ENCODE measurements at places on chromosomes 12 and 14. TPM values are rescaled to one million over a fixed set of nuclear protein-coding genes. Genes with fewer than 3 reads are reported as not detected.
A peak's percentile ranks its signal among the peaks of the same experiment; 100 is the strongest.

- DNase-seq, result no peak
Measured at GRCh38 chr12:44099486-44099885, 263.6 kb downstream of the TMEM117 start.

GRCh38 chr14:101495827-101496775 lies 65.2 kb upstream of the DIO3 start:
- DNase-seq, result no peak

- peak; percentile 79 for DNase-seq
Measured at GRCh38 chr14:74941676-74942097, 13.7 kb downstream of the PGF start.

Gene LRTM2
- not detected for total RNA-seq

DNA sequence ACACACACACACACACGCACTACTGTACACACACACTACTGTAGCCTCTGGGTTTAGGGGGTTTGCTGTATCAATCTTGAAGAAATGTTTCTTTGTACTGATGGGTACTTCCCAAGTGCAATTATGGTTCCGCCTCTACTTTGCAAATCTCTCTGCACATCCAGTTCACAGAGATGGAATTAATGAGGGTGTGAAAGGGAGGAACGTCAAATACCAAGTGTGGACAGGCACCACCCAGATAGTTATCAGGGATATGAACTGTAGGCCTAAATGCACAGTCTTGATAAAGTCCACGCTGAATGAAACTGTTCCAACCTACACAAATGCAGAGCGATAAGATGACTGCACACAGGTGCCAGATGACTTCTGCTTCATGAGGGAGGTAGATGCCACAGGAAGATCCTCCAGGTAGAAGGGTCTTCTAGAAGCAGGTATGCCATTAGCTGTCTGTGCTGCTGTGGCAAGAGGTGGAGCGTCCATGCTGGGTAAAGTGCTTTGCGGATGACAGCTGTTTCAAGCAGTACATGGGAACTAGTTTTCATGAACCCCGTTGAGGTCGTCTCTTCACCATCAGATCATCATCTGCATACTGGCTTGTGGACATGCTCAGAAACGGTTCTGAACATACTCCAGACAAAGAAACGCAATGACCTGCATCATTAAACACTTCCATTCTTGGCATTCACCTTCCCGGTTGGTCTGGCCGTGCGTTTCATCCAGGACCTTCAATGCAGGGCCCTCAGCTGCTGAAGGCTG lies 314.3 kb upstream of the RTL1 start:
- DNase-seq, result no peak

DNA sequence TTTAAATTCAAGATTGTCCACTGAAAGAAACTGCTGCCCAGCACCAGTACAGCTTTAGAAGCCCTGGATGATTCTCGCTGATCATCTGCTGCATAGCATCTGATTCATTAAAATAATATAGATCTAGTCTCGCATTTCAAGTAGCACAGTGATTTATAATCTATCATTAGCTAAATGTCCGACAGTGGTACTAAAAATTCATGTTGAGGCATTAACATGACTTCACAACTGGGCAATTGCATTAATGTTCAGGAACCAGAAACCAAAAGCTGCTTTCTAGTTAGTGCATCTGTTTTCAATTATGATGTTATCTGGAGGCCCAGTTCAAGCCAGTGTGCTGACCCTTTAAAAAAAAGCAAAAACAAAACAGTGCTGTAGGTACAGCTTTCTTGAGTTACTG lies 1987.2 kb upstream of the SEL1L start:
- no peak for DNase-seq

DNA sequence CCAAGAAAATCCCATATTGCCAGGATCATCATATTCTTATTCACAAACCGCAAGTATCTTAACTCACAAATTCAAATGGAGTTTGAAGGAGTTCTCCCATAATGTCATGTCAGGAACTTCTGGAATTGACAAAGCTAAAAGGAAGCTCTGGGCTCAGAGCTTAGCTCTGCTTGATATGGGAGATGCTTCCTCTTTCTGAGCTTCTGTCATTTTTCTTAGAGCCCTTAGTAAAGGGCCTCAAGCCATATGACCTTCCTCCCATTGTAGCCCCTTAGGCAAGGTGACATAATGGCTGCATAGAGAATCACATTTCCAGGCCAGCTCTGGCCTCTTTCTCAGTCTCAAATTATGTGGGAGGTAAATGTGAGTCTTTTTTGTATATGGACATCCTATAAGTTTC lies 40.9 kb downstream of the SLC4A8 start:
- DNase-seq, result no peak

GRCh38 chr14:50826681-50827080 lies 4.3 kb downstream of the NIN start:
- DNase-seq, result no peak

DNA sequence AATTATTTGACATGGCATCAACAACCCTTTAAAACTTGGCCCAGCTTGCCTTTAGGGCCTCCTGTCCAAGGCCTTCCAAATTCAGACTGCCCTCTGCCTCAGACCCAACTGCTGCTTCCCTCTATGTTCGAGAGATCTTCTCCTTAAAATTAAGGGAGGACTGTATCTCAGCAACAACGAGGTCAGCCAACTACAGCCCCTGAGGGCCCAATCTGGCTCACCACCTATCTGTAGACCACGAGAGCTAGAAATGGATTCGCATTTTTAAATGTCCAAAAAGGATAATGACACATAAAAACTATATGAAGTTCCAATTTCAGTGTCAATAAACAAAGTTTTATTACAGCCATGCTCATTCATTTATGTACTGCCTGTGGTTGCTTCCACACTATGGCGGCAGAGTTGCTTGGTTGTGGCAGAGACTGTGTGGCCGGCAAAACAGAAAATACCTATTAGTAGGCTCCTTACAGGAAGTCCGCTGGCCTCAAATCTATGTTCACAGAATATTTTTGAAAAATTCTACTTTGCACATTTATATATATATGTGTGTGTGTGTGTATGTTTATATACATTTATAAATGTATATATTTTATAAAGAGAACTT lies 1026.9 kb downstream of the BCL11B start:
- DNase-seq, result no peak

DNA sequence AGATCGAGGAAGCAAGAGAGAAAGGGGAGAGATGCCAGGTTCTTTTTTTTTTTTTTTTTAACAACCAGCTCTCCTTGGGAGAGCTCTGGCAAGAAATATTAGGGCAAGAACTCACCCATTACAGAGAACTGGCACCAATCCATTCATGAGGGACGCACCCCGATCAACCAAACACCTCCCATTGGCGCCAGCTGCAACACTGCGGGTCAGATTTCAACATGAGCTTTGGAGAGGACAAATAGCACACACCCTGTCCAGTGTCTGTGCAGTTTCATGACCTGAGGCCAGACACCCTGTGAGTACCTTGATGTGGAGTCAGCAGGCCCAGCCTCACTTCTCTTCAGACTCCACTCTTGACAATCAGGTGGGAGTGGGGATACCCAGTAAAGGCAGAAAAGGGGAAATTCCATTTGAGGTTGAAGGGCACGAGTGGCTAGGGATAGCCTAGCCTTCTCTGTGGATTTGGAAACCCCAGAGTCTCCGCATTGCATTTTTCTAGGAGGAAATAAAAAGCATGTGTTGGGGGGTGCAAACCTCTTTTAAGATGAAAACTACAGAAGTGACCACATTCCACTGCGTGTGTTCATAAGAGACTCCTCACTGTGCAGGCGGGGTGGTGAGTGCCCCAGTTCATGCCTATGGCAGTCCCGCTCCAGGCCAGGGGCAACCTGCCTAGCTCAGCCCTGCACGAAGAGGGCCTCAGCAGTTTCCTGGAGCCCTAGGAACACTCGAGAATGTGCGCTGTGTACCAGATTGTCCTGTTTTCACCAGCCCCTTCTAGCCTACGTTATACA lies 42.4 kb upstream of the GPATCH2L start:
- DNase-seq, result peak; percentile 68

GRCh38 chr12:119463211-119463926 lies 128.8 kb downstream of the CCDC60 start:
- no peak for DNase-seq

GRCh38 chr12:113422886-113423669 lies 898 bp downstream of the SDSL start:
- DNase-seq, result no peak

GRCh38 chr12:63802012-63802608 lies 22.4 kb downstream of the RXYLT1 start:
- DNase-seq, result no peak

GRCh38 chr12:55280991-55281390 lies 15.4 kb downstream of the OR6C6 start:
- DNase-seq, result no peak

- DNase-seq, result peak; percentile 14
Measured at GRCh38 chr14:90629471-90629870, 186.8 kb downstream of the TTC7B start.

Gene ABCC9
- total RNA-seq, result 0.07 TPM

Gene GLS2
- total RNA-seq, result 2.9 TPM

GRCh38 chr14:105846312-105846711 lies 319.9 kb downstream of the TMEM121 start:
- DNase-seq, result no peak
